ENCODE measurements at places on chromosomes 7 and 10.

DNA sequence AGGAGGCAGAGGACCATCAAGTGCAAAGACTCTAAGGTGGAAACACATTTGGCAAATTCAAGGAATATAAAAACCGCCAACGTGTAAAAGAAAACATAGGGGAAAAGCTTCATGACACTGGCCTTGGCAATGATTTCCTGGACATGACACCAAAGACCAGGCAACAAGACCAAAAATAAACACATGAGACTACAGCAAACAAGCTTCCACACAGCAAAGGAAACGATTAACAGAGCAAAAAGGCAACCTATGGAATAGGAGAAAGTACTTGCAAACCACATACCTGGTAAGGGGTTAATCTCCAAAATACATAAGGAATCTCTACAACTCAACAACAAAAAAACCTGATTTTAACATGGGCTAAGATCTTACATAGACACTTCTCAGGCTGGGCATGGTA lies 3.5 kb downstream of the GSTO1 start:
- DNase-seq = no peak

DNA sequence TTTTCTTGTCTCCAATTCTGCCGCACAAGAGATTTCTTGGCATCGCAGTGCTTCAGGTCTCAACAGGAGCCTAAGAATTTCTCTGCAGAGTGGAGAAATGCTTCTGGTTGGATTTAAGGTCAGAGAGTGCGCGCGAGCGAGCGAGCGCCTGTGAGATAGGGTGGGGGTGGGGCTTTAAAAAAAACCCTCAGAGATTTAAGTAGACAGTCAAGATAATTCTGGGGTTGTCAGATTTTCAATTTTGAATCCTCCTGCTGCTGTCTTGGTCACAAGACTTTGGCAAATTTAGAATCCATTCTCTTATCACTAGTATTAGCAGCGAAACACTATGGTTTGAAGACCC lies 49.7 kb downstream of the CPEB3 start:
- DNase-seq = no peak

- DNase-seq = no peak
Measured at GRCh38 chr7:11650500-11650899, 181.5 kb downstream of the THSD7A start.

GRCh38 chr10:86046845-86047460 lies 319.6 kb downstream of the GRID1 start:
- no peak for DNase-seq

DNA sequence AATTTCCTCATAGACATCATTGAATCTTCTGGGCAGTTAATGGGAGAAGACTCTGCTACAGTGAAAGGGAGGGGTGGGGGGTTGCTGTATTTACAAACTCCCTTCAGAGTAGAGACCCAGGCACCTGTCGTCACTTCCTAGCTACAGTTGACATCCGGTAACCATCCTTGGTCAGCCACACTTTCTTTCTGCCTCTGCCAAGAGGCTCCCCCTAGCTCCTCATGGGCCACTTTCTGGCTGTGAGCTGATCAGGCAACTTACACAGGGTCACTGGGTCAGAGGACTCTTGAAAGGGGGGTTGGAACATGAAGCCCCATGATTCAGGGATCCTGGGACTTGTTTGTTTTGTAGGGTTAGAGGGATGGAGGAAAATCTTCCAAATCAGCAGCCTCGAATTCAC lies 1.2 kb downstream of the TECPR1 start:
- DNase-seq = no peak
